Lung microvascular endothelial cell (primary cell): ENCODE measurements at places on chromosomes 12 and 14.

GRCh38 chr12:40261937-40262336 lies 37.1 kb downstream of the LRRK2 start:
- no peak for DNase-seq

DNA sequence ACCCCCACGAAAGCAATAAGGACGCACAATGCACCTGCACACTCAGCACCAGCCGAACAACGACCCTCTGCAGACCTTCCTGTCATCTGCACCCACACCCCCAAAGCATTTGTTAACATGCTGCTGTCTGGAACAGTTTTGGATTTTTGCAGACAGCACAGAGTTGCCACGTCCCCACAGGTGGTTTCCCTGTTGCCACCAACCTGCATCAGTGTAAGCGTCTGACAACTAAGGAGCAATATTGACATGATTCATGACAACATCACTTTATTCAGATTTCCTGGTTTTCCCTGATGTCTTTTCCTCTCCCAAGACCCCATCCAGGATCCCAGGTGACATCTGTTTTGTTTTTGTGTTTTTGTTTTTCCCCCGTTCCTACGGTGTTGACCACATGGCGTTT lies 150.7 kb upstream of the C14orf180 start:
- no peak for DNase-seq

DNA sequence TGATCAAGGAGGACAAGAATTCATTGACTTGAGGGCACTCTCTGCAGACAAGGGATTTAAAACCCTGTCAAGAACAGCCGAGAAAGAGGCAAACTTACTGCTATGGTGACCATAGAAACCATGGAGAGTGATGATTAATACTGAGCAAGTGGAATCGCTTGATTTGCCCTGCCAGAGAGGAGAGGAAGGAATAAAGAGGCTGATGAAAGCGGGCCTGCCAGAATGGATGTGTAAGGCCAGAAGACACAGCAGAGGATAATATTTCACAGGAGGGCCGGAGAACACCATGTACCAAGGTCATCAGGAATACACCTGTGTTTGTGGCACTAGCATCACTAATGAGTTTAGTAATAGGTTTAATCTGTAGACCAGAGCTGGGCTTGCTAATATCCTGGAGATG lies 221.8 kb upstream of the DCN start:
- no peak for DNase-seq

- peak; percentile 35 for DNase-seq
These were observed 14.2 kb downstream of the WIF1 start for GRCh38 chr12:65106948-65107347.
